ENCODE measurements at places on chromosomes 1 and 21.

GRCh38 chr1:62774971-62775595 lies 8.8 kb upstream of the ATG4C start:
- no peak for DNase-seq

DNA sequence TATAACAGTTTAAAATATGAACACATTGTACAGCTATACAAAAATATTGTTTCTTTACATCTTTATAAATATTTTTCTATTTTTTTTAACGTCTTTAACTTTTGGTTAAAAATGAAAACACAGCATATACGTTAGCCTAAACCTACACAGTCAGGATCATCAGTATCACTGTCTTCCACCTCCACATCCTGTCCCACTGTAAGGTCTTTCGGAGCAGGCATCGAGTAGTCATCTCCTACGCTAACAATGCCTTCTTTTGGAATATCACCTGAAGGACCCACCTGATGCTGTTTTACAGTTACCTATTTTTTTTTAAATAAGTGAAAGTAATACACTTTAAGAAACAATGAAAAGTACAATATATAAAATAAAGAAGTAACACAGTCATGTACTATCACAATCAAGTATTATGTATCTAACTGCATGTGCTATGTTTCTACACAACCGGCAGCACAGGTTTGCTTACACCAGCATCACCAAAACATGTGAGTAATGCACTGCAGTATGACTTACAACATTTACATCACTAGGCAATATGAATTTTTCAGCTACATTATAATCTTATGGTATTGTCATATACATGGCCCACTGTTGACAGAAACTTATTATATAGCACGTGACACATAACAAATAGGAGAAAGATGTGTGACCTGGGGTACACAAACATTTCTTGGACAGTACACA lies 254.4 kb downstream of the AKT3 start:
- DNase-seq, result no peak

GRCh38 chr21:42460391-42461184 lies 35.4 kb downstream of the RSPH1 start:
- peak; percentile 89 for DNase-seq

DNA sequence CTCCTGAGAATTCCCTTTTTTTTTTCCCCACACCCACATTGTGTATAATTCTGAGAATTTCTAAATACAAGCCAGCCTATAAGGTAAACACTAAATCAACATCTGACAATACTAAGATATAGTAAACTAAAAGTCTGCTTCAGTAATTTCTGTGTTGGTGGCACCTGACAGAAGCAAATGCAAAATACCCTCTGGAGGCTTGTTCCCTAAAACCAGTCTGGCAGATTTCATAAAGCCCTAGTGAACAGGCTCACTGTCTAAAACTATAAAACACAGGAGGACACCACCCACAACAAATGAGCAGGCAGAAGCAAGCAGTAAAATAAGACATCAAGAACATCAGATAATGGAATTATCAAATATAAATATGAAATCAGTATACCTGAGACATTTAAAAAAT lies 11.5 kb downstream of the TRIM33 start:
- no peak for DNase-seq

DNA sequence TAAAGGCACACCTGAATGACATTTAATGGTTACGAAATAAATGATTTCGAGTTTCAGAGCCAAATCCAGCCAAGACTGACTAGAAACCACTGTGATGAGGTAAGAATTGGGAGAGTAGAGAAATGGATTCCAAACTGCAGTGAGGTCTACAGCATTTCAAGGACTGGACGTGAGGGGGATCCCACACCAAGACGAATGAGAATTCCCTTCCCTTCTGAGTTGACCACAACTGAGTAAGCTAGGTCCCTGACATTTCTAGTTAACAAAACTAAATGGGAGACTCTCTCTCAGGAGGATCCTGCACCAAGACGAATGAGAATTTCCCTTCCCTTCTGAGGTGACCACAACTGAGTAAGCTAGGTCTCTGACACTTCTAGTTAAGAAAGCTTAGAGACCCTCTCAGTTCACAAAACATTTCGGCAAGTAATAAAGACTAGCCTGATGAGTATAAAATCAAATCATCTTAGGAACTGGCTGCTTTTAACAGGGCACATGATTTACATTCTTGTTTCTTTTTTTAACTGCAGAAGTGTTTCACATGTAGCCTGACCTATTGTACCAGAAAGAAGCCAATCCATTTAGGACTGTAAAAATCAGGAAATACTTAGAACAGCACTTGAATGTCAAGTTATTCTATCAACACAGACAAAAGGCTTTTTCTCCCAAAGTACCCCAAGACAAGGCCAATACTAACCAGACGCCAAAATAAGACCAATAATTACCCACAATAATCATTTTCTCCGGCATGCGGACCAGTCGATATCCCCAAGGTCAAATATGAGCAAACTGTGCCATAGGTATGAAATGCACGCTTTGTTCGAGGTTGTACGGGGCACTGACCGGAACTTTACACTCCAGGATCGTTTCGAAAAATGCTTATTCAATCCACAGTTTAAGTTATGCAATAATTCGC lies 1.4 kb upstream of the SPATA1 start:
- DNase-seq, result no peak

GRCh38 chr1:226903819-226904716 lies 33.7 kb downstream of the PSEN2 start:
- DNase-seq, result no peak

DNA sequence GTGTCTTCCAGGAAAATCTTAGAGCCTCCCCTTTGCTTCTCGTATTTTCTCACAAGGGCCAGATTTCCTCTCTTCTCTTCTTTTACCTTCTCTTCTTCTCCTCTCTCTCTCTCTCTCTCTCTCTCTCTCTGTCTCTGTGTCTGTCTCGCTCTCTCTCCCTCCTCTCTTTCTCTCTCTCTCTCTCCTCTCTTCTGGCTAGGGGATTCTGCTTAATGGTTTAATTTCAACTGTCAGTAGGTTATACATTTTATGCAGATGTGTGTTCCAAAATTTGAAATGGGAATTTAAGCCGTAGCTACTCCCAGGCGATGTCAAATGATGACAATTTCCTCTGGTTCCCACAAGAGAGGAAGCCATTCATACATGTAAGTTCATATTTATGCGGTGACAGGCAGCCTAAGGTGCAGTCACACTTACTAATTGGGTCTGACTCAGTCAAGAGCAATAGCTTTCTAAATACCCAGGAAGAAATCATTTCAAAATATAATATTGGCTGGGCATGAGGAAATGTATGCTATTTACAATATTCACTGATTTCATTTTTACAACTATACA lies 1.4 kb downstream of the DSCAM start:
- DNase-seq, result no peak

GRCh38 chr1:192535916-192536664 lies 39.5 kb upstream of the RGS1 start:
- DNase-seq, result no peak

DNA sequence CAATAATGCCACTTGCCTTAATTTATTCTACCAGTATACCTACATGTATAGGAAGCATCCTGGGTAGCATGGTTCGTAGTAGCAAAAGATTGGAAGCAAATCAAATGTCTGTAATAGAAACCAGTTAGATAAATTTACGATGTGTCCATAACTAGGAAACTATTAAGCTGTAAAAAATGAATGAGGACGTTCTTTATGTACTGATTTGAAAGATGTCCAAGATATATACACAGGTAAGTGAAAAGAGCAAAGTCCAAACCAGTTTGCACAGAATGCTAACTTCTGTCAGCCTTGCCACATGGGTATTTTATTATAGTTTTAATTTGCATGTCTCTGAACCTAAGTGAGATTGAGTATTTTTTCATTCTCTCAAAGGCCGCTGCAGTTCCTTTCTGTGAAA lies 251.8 kb upstream of the IRF2BP2 start:
- DNase-seq, result no peak

- DNase-seq, result no peak
Observed at GRCh38 chr1:24727501-24728216, 17.6 kb upstream of the CLIC4 start.

DNA sequence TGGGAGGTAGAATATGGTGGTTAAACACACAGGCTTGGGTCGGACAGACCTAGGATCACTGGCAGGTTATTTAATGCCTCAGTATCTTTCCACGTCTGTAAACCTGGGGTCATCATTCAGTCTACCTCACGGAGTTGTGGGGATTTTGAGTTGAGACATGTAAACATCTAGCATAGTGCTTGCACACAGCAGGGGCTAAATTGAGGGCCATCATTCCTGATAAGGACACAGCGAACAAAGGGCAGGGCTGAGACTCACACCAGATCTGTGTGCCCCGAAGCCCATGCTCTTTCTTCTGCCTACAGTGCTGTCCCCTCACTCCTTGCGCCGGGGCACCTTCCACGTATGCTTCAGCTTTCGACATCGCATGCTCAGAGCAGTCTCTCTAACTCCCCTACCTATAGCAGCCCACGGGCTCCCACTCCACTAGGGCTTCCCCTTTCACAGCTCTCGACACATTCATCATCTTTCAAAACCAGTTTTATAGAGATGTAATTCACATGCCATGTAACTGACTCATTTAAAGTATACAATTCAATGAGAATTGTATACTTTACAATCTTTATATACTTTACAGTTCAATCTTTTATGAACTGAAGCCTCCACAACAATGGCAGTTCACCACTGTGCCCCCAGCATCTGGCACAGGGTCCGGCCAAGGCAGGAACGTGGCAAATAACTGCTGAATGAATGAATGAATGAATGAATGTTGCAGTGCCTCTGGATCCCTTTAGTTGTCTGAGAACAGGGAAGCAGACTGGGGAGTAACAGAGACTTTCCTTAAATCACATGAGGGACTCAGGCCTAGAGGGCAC lies 48.0 kb downstream of the GPR161 start:
- no peak for DNase-seq

- no peak for DNase-seq
Observed at GRCh38 chr1:183019139-183019740, 4.0 kb upstream of the LAMC1 start.

GRCh38 chr1:111909030-111909429 lies 80.4 kb downstream of the KCND3 start:
- peak; percentile 64 for DNase-seq

- DNase-seq, result peak; percentile 88
Observed at GRCh38 chr1:228378090-228378872, 28.4 kb downstream of the TRIM11 start.

- DNase-seq, result no peak
Observed at GRCh38 chr21:28871388-28872010, 121.2 kb downstream of the LTN1 start.

DNA sequence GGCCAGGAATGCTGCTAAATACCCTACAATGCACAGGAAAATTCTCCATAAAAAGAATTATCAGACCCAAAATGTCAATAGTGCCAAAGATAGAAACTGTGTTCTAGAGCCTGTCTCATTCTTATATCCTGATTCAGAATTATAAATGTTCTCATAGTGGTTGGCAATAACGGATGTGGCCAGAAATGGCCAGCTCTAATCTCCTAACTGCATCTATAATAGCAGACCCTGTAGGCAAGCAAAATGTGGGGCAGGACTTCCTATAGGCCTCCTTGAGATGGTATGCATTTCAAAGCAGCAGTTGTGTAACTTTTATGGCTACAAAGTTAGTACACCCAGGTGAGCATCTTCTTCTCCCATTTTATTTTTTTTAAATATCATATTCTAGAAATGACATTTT lies 95.9 kb upstream of the SGIP1 start:
- no peak for DNase-seq

- DNase-seq, result no peak
Observed at GRCh38 chr21:41848958-41849580, 30.1 kb downstream of the PRDM15 start.

- no peak for DNase-seq
Observed at GRCh38 chr1:158153179-158153578, 27.5 kb upstream of the CD1D start.

DNA sequence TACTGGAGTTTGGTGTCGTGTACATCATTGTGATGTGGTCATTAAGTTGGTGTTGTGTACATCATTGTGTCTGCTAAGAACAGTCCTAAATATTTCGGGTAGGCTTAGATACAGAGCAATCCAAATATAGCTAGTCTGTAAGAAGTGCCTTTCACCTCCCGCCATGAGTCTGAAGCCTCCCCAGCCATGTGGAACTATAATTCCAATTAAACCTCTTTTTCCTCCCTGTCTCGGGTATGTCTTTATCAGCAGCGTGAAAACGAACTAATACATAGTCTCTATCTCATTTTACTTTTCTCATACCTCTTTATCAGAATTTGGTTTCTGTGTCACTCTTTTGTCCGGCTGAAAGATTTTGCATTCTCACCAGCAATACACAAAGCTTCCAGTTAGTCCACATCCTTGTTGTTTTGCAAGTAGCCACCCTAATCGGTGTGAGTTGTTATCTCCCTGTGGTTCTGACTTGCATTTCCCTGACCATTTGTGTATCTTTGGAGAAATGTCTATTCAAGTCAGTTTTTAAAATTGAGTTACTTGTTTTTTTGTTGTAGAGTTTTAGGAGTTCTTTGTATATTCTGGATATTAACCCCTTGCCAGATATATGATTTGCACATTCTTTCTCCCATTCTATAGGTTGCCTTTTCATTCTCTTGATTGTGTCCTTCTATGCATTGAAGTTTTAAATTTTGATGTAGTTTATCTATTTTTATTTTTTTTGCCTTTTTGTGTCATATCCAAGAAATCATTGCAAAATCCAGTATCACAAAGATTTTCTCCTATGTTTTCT lies 56.5 kb downstream of the FNBP1L start:
- no peak for DNase-seq

DNA sequence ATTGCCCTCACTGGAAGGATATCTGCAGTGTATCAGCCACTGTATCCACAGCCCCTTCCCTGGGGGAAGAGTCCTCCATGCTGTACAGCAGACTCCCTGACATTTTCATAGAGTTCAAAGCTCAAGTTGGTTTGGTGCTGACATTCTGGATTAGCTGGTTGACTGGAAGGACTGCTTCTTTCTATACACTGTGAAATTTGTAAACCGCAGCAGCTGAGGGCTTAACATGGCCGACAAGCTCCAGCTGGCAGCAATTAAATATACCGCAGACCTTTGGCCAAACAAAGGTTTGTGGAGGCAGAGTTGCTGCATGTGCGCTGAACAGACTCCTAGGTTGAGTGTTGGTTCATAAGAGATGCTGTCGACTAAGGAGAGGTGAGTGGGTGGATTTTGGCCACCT lies 126.4 kb downstream of the DHRS3 start:
- DNase-seq, result no peak

GRCh38 chr21:40018871-40019475 lies 151.7 kb downstream of the PCP4 start:
- no peak for DNase-seq

DNA sequence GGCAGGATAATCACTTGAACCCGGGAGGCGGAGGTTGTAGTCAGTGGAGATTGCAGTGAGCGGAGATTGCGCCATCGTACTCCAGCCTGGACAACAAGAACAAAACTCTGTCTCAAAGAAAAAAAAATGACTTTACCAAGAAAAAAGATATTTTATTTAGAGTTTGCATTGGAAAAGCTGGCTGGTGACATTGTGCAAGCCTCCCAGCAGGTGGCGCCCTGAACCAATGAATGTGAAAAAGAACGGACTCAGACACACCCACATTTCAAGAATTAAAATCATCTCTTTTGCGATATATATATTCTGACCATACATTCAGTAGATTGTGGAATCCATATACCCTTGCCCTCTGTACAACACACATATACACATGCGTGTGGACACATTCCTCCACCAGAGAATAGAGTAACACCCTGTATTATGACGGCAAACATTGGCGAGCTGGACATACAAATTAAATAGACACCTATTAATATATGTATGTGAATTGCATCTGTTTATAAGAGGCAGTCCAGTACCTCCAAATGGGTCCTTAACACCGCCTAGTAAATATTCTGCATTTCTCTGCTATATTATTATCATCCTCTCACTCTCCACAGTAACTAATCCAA lies 39.0 kb upstream of the CADM3 start:
- DNase-seq, result no peak

Measured in COR-L47 (cell line).